ENCODE measurements at places on chromosomes 16 and 17.

DNA sequence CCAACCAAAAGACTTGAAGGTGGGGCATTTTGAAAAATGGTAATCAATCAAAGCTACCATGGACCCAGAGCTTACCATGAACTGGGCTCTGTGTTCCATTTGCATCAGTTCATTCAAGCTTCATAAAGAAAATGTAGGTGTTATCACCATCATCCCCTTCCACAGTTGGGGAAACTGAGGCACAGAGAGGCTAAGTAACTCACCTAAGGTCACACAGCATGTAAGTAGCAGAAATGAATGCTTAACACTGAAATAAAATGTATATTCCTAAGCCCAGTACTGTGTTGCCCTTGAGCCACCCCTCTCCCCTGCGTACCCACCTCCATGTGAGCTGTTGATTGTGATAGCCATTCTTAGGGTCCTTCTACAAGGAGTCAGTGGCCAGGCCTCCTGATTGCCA, 83.6 kb downstream of the VAT1L start:
- no peak for DNase-seq

GRCh38 chr16:80806927-80807340, 2.5 kb upstream of the CDYL2 start:
- DNase-seq: no peak

DNA sequence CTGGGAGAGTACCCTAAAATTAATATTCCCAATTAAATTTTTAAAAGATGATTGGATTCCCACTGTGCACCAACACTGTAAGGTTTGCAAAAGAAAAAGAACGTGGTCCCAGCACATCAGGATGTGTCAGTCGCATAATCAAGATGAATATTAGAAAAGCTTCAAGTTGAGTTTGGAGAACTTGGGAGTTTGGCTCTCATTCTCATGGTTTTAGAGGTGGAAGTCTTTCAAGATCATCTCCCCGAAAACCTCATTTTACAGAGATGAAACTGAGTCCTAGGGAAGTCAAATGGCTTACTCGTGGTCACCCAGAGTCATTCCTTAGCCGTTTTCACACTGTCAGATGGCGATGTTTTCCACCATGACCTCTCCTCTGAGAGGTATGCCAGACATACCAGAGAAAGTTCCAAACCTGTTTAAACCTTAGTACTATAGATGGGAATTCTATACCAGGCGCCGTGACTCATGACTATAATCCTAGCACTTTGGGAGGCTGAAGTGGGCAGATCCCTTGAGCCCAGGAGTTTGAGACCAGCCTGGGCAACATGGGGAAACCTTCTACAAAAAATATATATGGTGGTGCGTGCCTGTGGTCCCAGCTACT, 1.2 kb downstream of the SEC14L1 start:
- DNase-seq: no peak

DNA sequence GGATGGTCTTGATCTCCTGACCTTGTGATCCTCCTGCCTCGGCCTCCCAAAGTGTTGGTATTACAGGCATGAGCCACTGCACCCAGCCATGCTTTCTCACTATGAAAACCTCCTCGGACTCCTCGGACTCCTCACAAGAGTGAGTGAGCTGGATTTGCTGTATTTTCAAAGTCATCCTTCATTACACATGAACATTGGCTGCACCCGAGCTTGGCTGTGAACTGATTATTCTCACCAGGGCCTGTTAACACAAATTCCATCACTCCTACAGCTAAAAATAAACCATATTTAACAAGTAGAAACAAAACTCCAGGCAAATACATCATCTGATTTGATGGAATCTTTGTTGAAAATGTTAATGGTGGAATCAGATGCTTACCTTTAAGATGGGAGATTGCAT, 50.3 kb downstream of the PITPNC1 start:
- no peak for DNase-seq

DNA sequence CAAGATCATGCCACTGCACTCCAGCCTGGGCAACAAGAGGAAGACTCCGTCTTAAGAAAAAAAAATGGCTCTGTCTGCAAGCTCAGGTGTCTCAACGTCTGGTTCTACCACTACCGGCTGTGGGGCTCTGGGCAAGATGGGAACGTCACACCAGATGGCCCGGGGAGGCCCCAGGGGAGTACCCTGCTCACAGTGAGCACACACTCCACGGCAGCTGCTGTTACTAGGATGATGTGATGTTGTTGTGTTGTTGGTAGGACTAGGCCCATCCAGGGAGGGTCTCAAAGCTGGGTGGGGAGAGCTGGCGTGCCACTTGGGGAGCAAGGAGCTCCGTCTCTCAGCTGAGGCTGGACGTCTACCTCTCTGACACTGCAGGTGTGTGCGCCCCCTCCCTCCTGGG, 9.4 kb upstream of the NPTX1 start:
- DNase-seq: peak; percentile 51

- DNase-seq: no peak
These were observed 109.4 kb downstream of the CMIP start for GRCh38 chr16:81553814-81554675.

Data from DMS153 (cell line).